ENCODE measurements at places on chromosomes 16 and 17.

- peak; percentile 89 for DNase-seq
These were observed at the start of gene IRF8 for GRCh38 chr16:85898521-85899442. TSS of gene IRF8 (plus strand) at chr16:85899162. CDS start at chr16:85903016, 3,854 bp downstream.

DNA sequence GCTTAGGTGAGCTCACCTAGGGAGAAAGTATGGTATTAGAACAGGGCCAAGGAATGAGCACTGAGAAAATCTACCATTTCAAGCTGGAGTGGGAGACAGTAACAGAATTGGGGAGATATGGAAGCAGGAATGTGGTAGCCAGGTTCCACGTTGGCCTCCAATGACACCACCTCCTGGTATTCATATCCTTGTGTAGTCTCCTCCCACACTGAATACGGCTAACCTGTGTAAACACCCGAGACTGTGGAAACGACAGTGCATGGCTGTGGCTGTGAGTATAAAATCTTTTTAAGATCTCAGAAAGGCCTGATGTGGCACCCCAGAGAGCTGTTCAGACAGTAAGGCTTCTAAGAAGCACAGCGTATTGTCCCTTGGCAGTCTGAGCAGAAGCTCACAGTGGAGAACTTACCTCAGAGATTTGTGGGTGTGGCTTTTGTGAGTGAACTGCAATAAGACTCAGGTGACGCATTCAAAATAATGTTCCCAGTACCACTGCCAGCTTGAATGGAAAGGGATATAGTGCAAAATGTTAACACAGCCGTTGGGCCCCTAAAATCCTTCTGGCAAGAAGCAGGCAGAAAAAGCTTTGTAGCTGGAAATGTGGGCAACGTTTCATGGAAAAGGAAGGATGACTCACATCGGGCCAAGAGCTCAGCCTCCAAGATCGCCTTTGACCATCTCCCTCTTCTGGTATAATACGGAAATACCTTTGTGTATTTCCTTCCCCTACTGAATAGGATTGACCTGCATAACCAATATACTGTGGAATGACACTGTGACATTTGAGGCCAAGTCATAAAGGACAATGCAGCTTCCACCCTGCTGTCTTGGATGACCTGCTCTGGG lies 14.4 kb downstream of the SDR42E1 start:
- peak; percentile 69 for DNase-seq

- DNase-seq = no peak
These were observed 379.8 kb downstream of the CNTNAP4 start for GRCh38 chr16:76656994-76657393.

DNA sequence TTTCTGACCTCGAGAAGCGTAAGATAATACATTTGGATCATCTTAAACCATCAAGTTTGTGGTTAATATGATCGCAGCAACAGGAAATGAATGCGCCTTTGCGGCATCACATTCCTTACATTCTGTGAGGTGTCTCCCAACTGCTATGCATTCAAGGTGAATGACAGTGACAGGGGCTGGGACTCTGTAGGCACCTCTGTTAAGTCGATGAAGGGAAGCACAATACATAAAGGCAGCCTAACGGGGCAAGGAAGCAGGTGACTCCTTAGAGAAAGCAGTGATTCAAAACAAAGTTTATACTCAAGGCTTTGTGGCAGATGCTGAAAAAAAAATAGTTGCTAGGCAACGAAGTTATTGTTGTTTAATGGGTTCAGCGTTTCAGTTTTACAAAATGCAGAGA lies 21.6 kb upstream of the EVPL start:
- DNase-seq = no peak

DNA sequence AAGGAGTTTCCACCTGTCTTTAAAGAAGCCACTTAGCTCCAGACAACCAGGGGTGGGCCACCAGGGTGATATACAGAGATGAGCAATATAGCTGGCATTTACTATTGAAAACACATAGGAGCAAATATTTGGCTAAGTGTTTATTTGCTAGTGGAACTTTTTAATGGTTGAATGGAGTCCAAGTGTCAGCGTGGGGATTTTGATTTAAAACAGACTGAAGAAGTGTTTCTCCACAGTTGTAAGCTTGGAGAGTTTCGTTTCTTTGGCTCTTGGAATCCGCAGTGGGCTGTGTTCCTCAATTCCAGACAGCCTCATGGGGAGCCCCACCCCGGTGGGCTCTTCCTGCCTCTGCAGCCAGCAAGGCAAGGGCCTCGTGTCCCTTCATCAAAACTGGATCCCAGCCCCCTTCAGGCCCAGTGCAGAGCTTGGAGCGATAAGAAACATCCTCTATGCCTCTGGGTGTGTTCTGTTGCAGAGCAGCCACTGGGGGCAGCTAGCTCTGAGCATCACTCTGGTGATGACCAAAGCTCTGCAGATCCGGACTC lies 36.1 kb downstream of the NOG start:
- DNase-seq = peak; percentile 88

DNA sequence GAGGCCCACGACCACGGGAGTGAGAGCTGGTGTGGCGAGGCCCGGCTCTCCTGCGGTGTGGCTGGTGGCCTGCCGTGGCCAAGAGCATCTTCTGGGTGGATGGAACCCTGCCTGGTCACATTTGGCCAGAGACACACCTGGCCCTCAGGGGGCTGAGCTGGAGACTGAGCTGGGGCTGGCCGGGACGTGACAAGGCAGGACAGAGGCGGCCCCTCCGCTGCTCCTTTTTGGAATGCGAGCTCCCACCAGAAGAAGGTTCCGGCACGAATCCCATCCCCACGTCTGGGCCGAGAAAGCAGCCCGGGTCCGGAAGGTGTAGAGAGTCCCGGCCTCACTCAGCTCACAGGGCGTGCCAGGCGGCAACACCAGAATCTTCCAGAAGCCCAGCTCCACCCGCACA lies 26.0 kb upstream of the CHMP6 start:
- DNase-seq = no peak

DNA sequence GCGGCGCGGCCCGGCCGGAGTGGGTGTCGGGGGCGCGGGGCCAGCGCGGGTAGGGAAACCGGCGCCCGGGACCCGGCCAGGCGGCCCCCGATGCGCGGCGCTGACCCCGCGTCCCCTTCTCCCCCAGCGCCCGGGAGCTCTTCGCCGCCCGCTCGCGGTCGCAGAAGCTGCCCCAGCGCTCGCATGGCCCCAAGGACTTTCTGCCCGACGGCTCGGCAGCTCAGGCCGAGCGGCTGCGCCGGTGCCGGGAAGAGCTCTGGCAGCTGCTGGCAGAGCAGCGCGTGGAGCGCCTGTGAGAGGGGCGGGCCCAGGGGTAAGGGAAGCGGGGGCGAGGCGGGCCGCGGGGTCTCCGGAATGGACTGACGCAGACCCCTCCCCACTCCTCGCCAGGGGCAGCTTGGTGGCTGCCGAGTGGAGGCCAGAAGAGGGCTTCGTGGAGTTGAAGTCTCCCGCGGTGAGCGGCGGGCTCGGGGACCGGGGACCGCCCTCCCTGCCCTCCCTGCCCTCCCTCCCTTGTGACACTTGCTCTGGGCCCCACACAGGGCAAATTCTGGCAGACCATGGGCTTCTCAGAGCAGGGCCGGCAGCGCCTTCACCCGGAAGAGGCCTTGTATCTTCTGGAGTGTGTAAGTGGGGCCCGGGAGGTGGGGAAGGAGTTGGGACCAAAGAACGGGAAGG lies 430 bp downstream of the TSEN54 start:
- peak; percentile 85 for DNase-seq

All from endodermal cell (in vitro differentiated cells).